ENCODE measurements at places on chromosomes 16 and 17. TPM values are rescaled to one million over a fixed set of nuclear protein-coding genes. Genes with fewer than 3 reads are reported as not detected.

The ZDHHC1 gene
- 3.6 TPM for total RNA-seq

The ENKD1 gene
- 18.3 TPM for total RNA-seq

The TP53TG3B gene
- total RNA-seq: not detected

The CHST5 gene
- total RNA-seq: not detected

The PTX4 gene
- not detected for total RNA-seq

The CLEC10A gene
- total RNA-seq: not detected

The SUMO2 gene
- 101 TPM for total RNA-seq

The ALDH3A1 gene
- 11.3 TPM for total RNA-seq

The NACA2 gene
- total RNA-seq: not detected

The SNX20 gene
- not detected for total RNA-seq

The MT3 gene
- total RNA-seq: not detected

The RNF222 gene
- 0.43 TPM for total RNA-seq

The OR1A1 gene
- not detected for total RNA-seq

The PPY gene
- total RNA-seq: not detected

The DNASE1L2 gene
- not detected for total RNA-seq

The ABCA8 gene
- 0.21 TPM for total RNA-seq

The SLC6A4 gene
- not detected for total RNA-seq

The CD300E gene
- under 0.01 TPM for total RNA-seq

The MPO gene
- not detected for total RNA-seq

The PLEKHG4 gene
- total RNA-seq: 16.1 TPM

The HP gene
- not detected for total RNA-seq

The DHRS7C gene
- not detected for total RNA-seq

The CD300LG gene
- not detected for total RNA-seq

The MARCHF10 gene
- under 0.01 TPM for total RNA-seq

The DHX58 gene
- 10.8 TPM for total RNA-seq

The SYCE1L gene
- 2.2 TPM for total RNA-seq

The AIPL1 gene
- not detected for total RNA-seq

The CSH1 gene
- not detected for total RNA-seq

The KRTAP4-1 gene
- total RNA-seq: not detected

The COPZ2 gene
- total RNA-seq: 4.8 TPM

The BICDL2 gene
- total RNA-seq: 10.4 TPM

The MT1A gene
- not detected for total RNA-seq

The ABCC11 gene
- total RNA-seq: 0.43 TPM

The TEX19 gene
- total RNA-seq: not detected

The SYNGR2 gene
- 92.8 TPM for total RNA-seq

The DERL2 gene
- total RNA-seq: 24.6 TPM

The TERB1 gene
- 0.21 TPM for total RNA-seq

The KATNIP gene
- 16.9 TPM for total RNA-seq

The ZG16B gene
- 0.64 TPM for total RNA-seq

The TBX2 gene
- total RNA-seq: 0.72 TPM

The FOXK2 gene
- 52.1 TPM for total RNA-seq

The CDRT15L2 gene
- not detected for total RNA-seq

The PPL gene
- total RNA-seq: 150 TPM

The MYH8 gene
- not detected for total RNA-seq

The ERN1 gene
- total RNA-seq: 21.5 TPM

The KRTAP3-1 gene
- total RNA-seq: not detected

The SERPINF2 gene
- 2.2 TPM for total RNA-seq

The UTS2R gene
- not detected for total RNA-seq

The ORC6 gene
- 1.7 TPM for total RNA-seq

The FAM171A2 gene
- 3.6 TPM for total RNA-seq

The DRC3 gene
- 0.43 TPM for total RNA-seq

Measured in tracheal epithelial cell (primary cell).